ENCODE measurements at places on chromosomes 7 and 10.

- no peak for DNase-seq
Observed at GRCh38 chr7:81503771-81504170, 266.1 kb downstream of the HGF start.

- no peak for DNase-seq
Observed at GRCh38 chr10:525565-526315, 163.7 kb downstream of the DIP2C start.

DNA sequence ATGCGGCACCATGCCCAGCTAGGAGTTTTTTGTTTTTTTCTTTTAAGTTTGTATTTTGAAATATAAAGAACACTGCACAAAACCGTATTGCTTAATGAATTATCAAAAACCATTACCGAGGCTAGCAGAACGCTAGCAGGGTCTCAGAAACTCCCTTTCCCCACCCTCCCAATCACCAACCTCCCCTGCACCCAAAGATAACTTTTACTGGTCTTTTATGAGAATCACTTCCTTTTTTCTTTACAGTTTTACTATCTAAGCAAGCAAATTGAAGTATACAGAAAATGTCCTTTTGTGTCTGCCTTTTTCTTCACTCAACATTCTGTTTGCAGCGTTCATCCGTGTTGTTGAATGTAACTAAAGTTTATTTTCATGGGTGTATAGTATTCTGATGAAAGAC, 13.4 kb downstream of the HIP1 start:
- no peak for DNase-seq

DNA sequence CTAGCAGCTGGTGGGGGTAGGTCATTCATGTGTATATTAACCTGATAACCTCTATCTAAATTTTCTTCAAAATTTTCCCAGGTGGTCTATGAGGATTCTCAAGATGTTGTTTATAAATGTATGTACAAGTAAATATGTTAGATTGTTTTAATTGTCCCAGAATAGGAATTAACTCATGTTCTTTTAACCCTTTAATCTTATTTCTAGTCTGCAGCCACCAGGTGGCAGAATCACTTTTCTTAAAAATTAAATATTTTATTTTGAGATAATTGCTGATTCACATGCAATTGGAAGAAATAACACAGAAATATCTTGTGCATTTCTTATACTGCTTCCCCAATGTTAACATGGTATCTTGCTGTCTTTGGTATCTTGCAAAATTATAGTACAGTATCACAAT, 589.5 kb downstream of the ARL4A start:
- no peak for DNase-seq

DNA sequence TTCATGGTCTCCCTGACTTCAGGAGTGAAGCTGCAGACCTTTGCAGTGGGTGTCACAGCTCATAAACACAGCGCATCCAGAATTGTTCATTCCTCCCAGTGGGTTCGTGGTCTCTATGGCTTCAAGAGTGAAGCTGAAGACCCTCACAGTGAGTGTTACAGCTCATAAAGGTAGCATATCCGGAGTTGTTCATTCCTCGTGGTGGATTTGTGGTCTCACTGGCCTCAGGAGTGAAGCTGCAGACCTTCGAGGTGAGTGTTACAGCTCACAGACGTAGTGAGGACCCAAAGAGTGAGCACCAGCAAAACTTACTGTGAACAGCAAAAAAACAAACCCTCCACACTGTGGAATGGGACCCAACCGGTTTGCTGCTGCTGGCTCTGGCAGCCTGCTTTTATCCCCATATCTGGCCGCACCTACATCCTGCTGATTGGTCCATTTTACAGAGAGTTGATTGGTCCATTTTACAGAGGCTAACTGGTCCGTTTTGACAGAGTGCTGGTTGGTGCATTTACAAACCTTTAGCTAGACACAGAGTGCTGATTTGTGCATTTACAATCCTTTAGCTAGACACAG, 308.8 kb downstream of the PTPRN2 start:
- no peak for DNase-seq
